ENCODE measurements at places on chromosomes 4 and X. TPM values are rescaled to one million over a fixed set of nuclear protein-coding genes. Genes with fewer than 3 reads are reported as not detected.

The EGFL6 gene
- polyA plus RNA-seq: 0.15 TPM

GRCh38 chrX:14922437-14922836 lies 49.2 kb downstream of the MOSPD2 start:
- H3K4me1 ChIP-seq: no peaks in the 10 kb centered on the region
- H3K27ac ChIP-seq: no peak overlapping the region
- no peaks in the 10 kb centered on the region for H3K36me3 ChIP-seq
- H3K4me3 ChIP-seq: no peak overlapping the region
- no peaks in the 10 kb centered on the region for H3K27me3 ChIP-seq

GRCh38 chr4:36274158-36274557 lies 7.3 kb upstream of the DTHD1 start:
- H3K4me3 ChIP-seq: no peak overlapping the region
- no peak overlapping the region for H3K27ac ChIP-seq
- H3K4me1 ChIP-seq: no peaks in the 10 kb centered on the region

- H3K4me1 ChIP-seq: no peaks in the 10 kb centered on the region
- H3K27me3 ChIP-seq: no peaks in the 10 kb centered on the region
- H3K27ac ChIP-seq: no peak overlapping the region
- no peaks in the 10 kb centered on the region for H3K36me3 ChIP-seq
- no peak overlapping the region for H3K4me3 ChIP-seq
- DNase-seq: peak; percentile 25
Measured at GRCh38 chr4:116323606-116324005, 761.8 kb downstream of the TRAM1L1 start.

DNA sequence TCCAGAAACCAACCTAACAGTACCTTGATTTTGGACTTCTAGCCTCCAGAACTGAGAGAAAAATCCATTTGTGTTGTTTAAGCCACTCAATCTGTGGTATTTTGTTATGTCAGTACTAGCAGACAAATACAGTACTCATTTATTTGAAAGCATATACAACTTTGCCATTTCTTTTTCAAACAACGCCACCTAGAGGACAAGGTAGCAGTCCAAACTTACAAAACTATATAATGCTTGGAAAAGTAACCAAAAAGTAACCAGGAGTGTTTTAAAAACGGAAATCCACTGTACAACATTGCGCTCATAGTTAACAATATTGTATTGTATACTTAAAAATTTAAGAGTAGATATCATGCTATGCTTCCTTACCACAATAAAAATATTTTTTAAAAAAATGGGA lies 37.0 kb upstream of the FGF13 start:
- no peak overlapping the region for H3K27ac ChIP-seq
- no peak for DNase-seq
- no peaks in the 10 kb centered on the region for H3K27me3 ChIP-seq
- no peak overlapping the region for H3K4me3 ChIP-seq
- H3K4me1 ChIP-seq: no peaks in the 10 kb centered on the region

- no peak overlapping the region for H3K27ac ChIP-seq
- H3K36me3 ChIP-seq: no peaks in the 10 kb centered on the region
- DNase-seq: no peak
- H3K4me1 ChIP-seq: no peaks in the 10 kb centered on the region
- no peaks in the 10 kb centered on the region for H3K27me3 ChIP-seq
Measured at GRCh38 chr4:93809773-93810172, 18.8 kb upstream of the ATOH1 start.
